Inflammatory macrophage treated with lipopolysaccharide for 4 hours (primary cell): ENCODE measurements at places on chromosomes 1 and 21.

DNA sequence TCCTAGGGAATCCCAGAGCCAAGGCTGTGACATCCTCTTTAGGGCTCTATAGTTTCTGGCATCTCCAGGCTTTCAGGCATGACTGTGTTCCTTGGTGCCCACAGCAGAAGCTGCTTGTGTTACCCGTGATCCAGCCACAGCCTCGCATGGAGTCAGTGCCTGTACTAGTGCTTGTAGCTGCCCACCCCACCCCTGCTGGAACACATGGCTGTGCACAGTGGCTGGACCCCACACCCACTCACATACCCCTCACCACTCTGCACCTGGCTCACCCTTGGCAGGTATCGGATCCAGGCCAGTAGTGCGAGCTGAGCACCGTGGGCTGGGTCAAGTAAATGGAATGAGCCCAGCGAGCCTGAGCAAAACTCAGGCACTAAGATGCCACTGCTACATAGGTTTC lies 934.7 kb upstream of the PRMT6 start:
- DNase-seq = no peak

DNA sequence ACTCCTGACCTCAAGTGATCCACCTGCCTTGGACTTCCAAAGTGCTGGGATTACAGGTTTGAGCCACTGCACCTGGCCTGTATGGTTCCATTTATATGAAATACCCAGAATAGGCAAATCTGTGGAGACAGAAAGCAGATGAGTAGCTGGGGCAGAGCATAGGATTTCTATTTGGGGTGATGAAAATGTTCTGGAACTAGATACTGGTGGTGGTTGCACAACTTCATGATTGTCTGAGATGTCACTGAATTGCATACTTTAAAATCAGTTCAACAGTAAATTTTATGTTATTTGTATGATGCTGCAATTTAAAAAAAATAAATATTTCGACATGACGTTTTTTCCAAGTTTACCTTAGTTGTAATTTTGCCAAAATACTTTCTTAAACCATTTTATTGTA lies 23.9 kb downstream of the ITSN1 start:
- no peak for DNase-seq

DNA sequence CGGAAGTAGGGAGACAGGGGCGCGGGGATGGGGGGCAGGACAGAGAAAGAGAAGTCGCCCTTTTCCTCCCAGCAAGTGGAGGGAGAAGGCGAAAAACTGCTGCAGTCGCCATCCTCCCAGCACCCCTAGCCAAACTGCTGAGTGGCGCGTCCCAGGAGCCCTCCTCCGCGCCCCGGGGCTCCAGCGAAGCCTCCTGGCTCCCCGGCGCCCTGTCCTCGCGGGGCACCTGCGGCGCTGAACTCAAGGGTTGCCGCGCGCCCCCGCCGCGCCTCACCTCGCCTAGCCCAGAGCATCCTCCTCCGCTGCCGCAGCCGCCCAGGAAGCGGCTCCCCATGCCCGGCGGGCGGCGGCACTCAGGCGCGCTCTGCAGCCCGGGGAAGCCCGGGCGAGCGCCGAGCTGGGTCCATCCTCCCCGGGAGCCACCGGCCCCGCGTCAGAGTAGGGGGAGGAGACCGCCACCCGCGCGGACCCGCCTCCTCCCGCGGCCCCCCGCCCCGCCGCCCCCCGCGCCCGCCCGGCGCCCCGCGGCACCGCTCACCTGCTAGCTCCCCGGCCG lies at the start of gene DAB1:
DAB1 (minus strand) TSS at position 405 of the 556 bp plus-strand sequence. CDS start 133,030 bp downstream, outside the sequence.
- DNase-seq = no peak

- DNase-seq = no peak
Measured at GRCh38 chr1:109928591-109929111, 18.0 kb downstream of the CSF1 start.

- no peak for DNase-seq
Measured at GRCh38 chr1:154706851-154707250, 98.9 kb upstream of the ADAR start.
